ENCODE measurements at places on chromosomes 5 and 9.
A peak's percentile ranks its signal among the peaks of the same experiment; 100 is the strongest.

DNA sequence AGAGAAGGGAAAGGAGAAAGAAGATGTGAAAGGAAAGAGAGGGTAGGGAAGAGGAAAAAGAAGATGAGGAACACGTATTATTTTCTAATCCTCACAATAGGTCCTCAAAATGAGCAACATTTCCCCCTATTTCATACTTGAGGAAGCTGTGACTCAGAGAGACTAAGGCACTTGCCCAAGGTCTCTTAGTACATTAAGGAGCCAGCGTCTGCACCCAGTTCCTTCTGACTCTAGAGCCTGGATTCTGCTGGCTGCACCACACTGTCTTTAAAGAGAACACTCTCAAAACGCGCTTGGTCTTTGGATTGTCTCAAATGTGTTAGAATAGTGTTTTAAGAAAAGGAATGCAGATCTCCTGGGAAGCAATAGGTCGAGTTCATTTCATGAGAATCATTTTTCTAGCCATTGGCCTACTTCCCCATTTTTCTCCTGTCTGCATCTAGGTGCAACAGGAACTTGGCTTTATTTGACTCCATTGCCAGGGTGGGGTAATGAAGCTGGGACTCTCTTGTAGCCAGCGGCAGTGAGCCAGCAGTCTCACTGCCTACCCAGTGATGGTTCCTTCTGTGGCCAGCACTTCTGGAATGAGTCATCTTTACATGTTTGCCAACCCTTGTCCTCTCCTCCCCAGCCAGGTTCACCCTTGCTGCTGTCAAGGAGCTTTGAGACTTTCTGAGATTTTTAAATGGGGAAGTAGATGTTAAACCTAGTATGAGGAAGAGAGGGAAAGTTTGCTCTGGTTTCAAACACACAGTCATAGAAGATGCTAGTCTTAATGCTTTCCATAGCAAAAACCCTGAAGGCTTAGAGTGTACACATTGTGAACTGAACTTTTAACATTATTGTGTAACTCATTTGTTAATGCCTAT lies 82.7 kb downstream of the DOCK8 start:
- DNase-seq = no peak

- peak; percentile 62 for DNase-seq
Measured at GRCh38 chr9:17810728-17811571, 232.1 kb downstream of the SH3GL2 start.

DNA sequence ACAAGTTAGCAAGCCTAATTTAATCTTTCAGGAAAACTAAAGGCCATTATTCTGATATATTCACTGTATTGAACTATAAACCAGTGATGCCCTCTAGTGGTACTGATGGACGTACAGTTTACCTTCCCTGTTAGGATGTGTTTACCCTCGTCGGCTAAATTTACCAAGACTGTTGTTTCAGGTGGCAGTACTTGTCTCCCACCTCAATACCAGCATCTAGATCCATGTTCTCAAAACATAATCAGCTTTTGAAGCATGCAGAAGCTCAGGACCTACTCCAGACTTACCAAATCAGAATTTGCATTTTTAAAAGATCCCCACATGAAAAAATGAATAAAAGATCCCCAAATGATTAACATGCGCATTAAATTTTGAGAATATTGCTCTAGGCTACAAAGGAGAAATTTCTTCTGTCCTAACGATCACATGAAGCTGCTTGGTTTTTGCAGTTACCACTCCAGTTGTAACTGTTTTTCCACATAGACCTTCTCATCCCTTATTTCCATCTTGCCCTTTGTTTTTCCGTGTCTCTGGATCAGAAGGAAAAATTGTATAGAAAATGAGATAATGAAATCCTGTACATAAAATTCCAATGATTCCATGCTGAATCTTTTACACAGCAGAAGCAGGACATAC lies 3.2 kb upstream of the BAAT start:
- DNase-seq = peak; percentile 49

DNA sequence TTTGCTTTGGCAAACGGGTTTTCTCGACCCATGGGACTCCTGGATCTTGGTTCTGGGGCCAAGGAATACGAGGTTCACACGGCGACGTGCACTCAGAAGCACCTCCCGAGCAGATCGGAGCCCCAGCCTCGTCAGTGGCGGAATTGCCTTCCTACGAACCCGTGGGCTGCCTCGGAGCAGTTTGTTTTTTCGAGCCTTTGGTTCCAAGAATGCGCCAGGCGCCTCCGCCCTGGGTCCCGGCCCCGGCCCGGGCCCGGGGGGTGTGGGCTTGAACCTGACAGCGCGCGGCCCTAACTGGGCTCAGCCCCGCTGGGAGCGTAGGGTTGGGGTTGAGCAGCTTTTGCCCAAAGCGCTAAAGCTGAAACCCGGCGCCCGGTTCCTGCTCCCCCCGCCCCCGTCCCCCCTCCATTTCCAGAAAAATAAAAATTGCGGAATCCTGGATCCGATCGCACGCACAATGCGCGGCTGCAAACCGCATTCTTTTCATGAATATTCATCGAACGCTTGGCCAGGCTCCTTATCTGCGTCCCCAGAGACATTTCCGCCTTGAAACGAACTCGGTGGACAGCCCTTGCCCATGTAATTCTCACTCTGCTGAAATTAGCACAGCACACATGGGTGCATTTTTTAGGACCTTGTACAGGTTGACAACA lies 1.0 kb downstream of the BASP1 start:
- peak; percentile 64 for DNase-seq

DNA sequence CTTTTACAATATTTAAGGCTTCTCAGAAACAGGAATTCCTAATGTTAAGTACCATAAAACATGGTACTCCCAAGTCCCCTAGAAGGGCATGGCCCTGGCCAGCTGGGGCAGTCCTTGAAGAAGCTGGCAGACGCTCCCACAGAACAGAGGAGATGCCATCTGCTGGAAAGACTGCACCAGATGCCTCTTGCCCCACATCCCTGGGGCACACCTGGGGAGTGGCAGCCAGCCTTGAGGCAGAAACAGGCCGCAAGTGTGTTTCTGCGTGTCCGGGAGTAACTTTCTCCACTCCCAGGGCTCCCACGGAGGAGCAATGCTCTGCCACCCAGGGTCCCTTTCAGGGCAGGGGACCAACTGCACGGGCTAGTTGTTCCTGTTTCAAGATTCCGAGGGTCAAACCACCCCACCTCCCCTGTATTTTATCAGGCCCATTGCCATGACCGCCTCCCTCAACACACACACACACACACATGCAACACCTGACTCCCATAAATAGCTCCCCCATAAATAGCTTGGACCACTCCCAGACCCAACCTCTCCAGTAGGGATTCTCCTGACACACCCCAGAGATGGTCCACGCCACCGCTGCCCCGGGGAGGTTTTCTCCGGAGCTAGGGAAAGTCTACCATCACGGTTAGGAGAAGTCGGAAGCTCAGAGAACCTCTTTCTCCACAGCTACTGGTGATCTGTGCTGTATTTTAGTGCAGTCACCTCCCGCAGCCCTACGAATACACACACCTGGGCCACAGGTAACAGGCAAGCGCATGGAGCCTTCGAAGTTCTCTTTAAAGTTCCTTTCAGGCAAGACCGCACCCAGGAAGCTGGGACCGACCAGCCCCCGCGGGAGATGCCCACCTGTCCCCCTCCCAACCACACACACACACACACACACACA lies 1.5 kb downstream of the SPOCK1 start:
- no peak for DNase-seq

Measured in iris pigment epithelial cell (primary cell).